Activated CD4-positive, alpha-beta T cell treated with anti-CD3 and anti-CD28 coated beads, Interleukin-2, amount 50 U/mL, for 1 hour (primary cell): ENCODE measurements at places on chromosomes 4 and X.

DNA sequence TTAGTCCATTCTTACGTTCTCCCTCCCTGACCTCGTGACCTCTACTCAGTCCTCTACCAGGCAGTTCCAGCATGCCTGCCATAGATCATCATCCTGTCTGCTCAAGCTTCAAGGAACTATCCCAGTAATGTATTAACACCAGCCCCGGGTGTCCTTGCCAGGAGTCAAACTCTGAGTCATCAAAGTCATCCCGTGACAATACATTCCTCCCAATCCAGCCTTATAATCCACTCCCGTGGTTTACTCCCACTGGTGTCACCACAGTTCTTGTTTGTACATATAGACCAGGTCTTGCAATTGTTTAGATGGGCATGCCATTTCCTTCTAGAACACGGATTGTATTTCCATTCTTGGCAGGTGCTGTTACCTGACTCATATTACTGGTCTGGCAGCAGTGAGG, 68.7 kb upstream of the TAB3 start:
- DNase-seq = no peak

DNA sequence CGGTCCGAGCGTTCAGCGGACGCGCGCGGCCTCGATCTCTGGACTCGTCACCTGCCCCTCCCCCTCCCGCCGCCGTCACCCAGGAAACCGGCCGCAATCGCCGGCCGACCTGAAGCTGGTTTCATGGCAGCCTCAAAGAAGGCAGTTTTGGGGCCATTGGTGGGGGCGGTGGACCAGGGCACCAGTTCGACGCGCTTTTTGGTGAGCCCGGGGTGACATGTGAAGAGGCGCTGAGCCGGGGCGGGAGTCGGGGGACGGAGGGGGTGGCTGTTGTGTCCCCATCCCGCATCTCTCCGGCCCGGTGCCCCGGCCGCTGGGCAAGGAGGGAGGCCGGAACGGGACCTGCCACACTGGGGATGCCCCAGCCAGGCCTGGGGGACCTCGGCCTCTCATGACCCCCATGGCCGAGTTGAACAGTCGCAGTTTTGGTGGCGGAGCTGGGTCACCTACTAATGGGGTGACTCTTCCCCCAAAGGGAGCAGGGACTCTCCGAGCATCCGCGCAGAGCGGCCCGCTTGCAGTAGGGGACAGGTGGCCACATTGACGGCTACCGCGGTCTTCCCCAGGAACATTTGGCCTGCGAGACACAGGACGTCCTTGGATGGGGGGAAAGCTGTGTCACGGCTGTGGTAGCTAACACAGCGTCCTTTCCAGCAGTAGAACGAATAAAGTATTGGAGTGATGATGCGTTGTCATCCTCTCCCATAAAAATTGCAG, at the start of gene GK:
Gene GK (plus strand): TSS at position 9 of the 717 bp plus-strand sequence. CDS start 115 bp downstream, at position 124.
- DNase-seq = no peak

DNA sequence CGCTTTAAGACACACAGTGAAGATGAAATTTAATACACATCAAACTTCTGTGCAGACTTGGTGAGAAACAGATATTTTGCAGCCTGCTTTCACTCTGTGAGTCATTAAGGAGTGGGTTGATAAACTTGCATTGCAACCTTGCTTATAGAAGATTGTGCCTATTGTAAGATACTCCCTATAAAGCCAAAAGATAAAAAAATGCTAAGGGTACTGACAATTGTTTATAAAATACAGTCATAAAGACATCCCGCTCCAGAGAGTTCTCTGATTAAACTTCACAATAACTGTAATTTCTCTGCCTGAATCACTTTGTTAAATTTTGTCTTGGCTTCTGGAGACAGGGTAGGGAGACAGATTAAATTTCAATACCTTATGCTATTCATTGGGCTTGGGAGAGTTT, 49.1 kb downstream of the GALNT7 start:
- DNase-seq = no peak

DNA sequence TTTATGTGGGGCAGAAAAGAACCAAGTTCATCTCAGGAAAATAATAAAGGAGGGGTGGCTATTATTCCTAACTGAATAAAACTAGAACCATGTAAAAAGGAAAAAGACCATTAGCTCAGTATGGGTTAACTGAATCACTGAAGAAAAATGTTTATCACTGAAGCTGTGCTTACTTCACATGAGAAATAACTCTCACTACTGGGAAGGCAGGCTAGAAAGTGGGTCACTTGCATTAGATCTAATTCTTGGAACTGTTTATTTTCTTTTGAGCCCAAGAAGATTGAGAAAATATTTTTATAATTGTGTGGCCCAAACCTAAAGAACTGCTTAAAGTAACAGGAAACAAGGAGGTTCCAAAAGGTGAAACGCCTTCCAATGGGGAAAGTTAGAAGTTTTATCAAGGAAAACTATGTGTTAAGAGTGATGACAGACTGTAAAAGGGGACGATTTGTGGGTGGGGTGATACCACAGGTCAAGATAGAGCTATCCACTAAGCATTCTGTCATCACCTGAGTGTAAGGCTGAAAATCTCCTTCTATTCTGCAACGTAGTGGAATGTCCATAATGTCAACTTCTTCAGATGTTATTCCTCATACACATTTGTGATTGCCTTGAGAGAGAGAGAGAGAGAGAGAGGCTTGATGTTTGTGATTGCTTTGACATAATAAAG, 1083.5 kb downstream of the PCDH7 start:
- no peak for DNase-seq

GRCh38 chr4:89753601-89754066, 83.3 kb downstream of the SNCA start:
- no peak for DNase-seq

GRCh38 chrX:70482300-70482699, 37.7 kb downstream of the DLG3 start:
- no peak for DNase-seq

DNA sequence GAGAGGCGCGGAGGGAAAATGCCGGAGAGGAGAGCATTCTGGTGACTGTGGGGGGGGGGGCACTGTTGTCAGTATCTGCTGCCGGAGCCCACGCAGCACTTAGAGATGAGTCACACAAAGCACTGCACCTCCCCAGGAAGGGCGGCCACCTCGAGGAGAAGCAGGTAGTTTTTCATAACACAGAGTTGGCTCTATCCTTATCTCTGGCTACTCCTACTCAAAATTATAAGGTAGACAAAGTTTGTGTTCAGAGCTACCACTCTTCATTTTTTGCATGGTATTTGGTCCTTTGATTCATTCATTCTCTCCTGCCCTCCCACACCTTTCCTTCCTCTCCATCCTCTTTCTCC, 76.2 kb upstream of the SCOC start:
- no peak for DNase-seq

- no peak for DNase-seq
Observed at GRCh38 chrX:104318330-104319009, 63.7 kb upstream of the ESX1 start.

DNA sequence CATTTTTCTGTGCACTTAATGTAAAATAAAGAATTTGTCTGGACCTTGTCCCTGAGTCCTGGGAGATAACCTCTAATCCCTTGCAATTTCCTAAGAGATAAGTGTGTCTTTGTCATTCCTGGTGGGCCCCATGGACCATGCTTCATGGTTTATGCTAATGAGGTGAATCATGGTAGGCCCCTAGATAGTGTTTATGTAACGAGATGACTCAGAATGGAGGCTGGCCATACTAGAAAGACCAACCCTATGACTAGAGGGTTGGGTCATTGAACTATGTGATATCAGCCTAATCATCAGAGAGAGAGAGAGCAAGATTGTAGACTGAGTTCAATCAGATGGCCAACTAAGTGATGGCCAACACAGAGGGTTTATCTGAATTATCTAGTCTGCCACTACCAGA, 64.2 kb upstream of the NHSL2 start:
- no peak for DNase-seq

GRCh38 chr4:170423137-170423536, 333.4 kb upstream of the AADAT start:
- DNase-seq = no peak

DNA sequence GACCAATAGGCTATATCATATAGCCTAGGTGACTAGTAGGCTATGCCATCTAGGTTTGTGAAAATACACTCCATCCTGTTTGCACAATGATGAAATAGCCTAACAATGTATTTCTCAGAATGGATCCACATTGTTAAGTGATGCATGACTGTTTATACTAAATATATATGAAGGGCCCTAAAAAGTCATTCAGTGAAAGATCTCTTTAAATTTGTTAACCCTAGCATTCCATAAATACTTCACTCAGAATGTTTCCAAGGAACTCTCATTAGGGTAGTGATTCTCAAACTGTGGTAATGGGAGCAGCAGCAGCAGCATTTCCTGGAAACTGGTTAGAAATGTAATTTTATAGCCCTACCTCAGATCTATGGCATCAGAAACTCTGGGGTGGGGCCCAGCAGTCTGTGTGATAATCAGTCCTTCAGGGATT, 74.9 kb downstream of the PRRG1 start:
- DNase-seq = no peak

GRCh38 chr4:128604840-128605239, 204.7 kb upstream of the JADE1 start:
- no peak for DNase-seq

DNA sequence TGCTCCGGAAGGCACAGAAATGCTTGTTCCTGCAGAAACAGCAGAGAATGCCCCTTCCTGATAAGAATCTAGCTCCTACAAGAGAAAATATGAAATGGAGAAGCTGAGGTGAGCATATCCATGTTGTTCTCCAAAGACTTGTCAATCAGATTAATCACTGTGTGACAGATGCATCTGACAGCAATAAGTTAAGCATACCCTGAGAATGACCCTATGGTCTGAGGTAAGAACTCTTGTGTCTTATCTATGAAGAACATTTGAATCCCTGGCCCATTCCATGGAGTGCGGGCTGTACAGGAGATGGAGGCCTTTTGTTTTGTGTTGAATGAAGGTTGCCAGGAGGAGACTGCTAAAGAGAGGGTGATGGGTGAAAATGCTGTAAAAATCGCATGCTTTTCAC, 21.5 kb upstream of the ASB5 start:
- no peak for DNase-seq

- DNase-seq = no peak
Observed at GRCh38 chr4:184810720-184811119, 15.0 kb downstream of the ACSL1 start.

- DNase-seq = no peak
Observed at GRCh38 chrX:112672788-112673560, 6.8 kb downstream of the LHFPL1 start.

DNA sequence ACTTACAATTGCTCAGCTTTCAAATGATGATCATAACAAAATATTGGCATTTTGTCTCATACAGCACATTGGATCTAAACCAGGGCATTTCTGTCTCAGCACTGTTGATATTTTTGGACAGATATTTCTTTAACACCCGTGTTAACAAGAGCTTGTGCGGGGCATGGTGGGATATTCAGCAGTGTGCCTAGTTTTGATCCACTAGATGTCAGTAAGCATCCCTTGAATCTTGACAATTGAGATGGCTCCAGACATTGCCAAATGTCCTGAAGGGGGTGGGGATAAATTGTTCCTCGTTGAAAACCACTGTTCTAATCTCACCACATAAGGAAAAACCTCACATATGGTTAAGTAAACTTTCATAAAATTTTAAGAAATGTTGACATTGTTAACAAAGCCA, 806.3 kb downstream of the STIM2 start:
- no peak for DNase-seq

DNA sequence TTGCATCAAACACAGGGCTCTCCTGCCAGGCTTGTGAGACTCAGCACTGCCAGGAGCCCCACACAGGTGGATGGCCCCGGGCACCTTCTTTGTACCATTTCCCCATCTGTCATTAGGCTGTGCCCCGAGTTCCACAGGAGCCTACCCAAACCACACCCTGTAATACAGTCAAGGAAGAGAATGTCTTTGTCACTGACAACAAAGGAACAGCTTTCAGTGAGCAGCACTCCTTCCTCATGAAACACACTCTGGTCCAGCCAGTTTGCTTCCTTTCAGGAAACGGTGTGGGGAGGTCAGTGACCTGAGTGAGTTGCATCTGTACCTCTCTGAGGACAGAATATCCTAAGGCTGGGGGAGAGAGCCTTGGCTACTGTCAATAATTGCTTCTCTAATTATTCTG, 53.7 kb downstream of the LNX1 start:
- no peak for DNase-seq
